ENCODE measurements at places on chromosomes 3 and 15.

DNA sequence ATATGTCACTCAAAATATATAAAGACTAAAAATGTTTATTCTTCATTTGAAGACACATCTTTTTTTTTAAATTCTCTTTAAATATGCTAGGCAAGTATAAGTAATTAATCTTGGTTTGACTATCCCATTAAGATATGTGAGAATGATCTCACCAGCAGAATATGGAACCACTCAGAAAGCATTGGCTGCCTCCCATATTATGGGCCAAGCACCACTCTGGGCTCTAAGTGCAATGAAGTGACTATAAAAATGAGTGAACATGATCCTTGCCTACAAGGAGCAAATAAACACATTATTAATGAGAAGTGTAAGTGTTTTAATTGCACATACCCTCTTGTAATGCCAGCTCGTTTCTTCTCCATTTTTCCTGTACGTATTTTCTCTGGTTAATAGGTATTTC, 328.5 kb downstream of the NAALADL2 start:
- DNase-seq: no peak

GRCh38 chr3:49873623-49874022, 3.9 kb upstream of the CAMKV start:
- DNase-seq: no peak

DNA sequence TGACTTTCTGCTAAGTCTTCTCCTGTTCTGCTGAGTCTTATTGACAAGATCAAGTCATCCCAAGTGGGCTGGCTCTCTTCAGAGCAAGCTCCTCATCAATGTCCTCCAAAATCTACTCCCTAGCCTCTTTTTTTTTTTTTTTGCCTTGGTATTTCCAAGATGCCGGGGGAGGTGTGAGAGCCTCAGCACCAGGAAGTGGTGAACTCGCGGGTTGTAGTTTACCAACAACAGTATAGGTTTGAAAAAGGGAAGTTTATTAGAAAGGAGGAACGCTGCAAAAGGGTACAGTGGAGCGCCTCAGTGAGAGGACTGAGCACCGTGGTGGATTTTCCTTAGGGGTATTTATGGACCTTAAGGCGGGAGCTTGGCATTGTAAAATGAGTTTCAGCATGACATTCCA, 94.3 kb upstream of the SGO1 start:
- peak; percentile 27 for DNase-seq

DNA sequence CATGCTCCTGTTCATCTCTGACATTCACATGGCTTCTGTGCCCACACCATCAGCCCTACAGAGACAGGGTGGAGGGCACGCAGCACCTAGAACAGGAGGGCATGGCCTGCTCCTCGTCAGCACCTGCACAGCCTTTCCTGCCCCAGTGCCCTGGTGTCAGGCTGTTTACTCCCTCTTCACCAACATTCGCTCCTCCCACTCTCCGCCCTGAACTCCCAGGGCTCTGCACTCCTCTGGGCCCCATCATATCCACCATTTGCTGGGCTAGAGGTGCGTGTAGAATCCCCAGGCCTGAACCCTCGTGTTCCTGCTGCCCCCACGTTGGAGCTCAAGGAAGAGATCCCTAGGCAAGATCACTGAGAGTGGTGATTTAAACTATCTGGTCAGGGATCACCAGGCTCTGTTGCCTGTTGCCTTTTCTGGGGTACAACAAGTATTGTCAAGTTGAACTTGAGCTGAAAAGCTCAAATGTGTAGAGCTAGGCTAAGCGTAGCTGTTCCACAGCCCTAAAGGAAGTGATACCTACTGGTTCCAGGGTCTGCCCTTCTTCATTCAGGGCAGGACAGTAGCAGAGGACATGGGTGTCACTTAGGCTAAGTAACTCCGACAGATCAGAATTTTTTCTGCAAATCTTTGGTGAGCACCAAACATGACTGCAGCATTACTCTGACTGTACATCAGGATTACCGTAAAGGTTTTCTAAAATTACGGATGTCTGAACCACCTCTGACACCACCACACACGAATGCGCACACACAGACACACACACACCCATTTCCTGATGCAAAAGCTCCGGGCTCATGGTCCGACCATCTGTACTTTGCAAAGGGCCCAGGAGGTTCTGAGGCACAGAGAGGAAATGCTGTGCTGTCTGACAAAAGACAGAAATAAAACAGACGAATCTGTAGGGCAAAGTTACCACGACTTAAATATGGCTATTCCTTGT, 43.7 kb upstream of the GNB5 start:
- no peak for DNase-seq

GRCh38 chr15:62277816-62278394, 112.8 kb upstream of the C2CD4B start:
- DNase-seq: no peak

DNA sequence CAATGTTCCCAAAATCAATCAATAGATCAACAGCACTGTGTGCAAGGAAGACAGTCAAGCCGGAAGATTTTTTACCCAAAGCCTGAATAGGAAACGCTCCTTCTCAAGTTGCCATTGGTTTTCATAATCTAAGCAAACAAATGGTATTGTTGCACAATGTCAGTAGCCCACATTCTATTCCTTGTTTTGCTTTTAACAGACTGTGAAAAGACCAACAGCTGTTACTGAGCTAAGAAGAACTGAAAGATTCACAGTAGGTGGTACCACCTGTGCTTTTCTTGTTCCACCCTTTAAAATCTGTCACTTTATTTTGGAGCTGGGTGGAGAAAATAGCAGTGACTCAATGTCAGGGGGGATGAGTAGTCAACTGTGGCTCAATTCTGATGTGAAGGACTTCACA, 357.5 kb upstream of the CADM2 start:
- no peak for DNase-seq

DNA sequence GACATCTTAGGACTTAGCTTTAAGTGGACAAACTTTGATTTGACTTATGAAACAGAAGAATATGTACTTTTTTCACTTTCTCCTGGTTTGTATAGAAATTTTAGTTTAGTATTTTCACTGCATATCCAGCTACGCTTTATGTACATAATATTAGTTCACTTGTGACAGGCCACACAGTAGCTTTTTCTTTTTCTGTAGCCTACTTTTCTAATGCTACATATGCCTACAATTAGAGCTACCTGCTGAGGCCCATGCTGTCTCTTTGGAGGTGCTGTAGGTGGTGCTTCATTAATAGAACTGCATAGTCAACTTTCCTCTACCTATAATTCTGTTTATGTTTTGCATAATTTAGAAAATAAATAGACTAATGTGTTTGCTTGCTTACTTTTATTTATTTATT, 191.6 kb downstream of the NLGN1 start:
- no peak for DNase-seq

GRCh38 chr15:69082554-69082953, 68.1 kb downstream of the NOX5 start:
- DNase-seq: no peak

- no peak for DNase-seq
These were observed 105.0 kb downstream of the TPRA1 start for GRCh38 chr3:127485396-127486170.

DNA sequence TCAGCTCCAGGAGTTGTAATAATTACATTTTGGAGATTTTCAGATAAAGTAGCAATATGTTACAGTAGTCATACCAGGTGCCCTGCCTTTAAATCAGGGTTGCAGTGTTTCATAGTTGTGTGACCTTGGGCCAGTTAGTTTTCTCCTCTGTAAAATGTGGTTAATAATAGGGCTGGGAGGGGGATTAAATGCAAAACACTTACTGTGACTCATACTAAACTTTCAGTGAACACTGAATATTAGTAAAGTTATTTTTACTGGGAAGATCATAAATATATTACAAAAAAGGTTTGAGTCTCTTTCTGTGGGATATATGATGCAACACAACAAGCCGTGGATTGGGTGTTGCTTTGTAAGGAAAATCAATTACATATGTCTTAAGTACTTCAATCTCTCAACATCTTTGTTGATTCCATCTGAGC, 1.1 kb upstream of the EBLN2 start:
- no peak for DNase-seq

DNA sequence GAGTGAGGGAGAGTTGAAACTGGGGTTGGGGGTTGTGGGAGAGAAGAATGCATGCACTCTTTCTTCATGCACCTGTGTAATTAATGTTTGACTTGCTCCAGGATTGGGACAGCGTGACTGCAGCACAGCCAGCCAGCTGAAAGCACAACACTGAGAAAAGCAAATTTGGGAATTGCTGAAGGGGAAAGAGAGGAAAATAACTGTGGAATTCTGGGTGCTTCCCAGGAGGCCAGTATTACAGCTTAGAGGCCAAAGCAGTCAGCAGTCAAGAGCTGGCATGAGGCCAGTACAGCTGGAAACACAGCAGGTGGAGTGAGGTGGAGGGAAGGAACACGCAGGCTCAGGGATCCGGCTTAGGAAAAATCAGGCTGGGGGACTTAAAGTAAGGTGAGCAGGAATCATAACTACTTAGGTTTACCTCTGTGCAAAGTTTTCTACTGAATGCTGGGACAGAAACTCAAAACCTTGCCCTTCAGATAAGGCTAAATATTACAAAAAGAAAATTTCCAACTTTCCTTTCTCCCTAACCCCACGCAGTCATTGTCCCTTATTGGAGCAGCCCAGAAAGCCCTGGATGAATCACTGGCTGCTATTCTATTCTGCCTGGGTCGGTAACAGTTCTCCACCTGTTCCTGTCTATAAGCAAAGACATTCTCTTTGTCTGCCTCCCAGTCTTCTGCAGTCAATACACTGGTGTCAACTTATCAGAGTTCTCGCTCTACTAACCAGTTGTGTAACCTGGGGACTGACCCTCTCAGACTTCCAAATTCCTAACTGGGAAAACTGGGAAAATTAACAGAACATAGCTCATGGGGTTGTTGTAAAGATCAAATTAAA, 167.2 kb downstream of the MAGI1 start:
- DNase-seq: no peak

DNA sequence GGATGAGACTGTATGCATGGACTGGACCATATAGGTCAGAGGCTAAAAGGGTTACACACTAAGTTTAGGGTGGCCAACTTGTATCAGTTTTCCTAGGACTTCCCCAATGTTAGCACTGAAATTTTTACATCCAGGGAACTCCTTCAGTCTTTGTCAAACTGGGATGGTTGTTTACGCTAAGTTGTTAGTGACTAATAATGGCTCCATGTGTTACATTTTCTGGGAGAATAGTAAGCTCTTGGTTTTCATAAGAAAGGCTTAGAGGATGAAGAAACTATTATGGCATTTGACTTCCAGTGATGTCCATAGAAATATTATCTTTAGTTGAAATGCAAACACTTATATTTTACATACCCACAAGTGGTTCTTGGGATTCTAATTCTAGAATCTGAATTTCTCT, 57.9 kb upstream of the ST3GAL6 start:
- no peak for DNase-seq

DNA sequence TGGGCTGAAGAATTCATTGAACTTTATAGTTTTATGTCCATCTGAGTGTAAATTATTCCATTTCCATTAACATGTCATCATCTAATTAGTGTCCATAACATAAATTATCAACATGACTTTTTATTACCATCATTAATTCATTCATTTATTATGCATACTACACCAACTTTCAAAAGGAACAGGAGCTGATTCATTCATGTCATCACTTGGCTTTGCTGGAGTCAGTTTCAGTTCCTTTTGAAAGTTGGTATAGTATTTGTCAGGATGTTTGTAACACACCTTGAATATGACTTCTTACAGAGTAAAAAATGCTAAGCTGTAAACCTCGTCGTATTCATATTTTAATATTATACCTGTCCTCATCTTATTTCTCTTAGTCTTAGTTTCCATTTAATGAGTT, 298.0 kb upstream of the RBMS3 start:
- DNase-seq: no peak

Data from NT2/D1 (cell line).